NCI-H187 treated with DMSO at 0.1 percent for 48 hours (cell line): ENCODE measurements at places on chromosomes 4 and X.

GRCh38 chr4:12911750-12912358 lies 572.3 kb downstream of the RAB28 start:
- DNase-seq = no peak

- DNase-seq = no peak
Measured at GRCh38 chr4:36111172-36111571, 133.1 kb downstream of the ARAP2 start.

GRCh38 chr4:155548173-155548572 lies 118.5 kb upstream of the GUCY1A1 start:
- DNase-seq = no peak

DNA sequence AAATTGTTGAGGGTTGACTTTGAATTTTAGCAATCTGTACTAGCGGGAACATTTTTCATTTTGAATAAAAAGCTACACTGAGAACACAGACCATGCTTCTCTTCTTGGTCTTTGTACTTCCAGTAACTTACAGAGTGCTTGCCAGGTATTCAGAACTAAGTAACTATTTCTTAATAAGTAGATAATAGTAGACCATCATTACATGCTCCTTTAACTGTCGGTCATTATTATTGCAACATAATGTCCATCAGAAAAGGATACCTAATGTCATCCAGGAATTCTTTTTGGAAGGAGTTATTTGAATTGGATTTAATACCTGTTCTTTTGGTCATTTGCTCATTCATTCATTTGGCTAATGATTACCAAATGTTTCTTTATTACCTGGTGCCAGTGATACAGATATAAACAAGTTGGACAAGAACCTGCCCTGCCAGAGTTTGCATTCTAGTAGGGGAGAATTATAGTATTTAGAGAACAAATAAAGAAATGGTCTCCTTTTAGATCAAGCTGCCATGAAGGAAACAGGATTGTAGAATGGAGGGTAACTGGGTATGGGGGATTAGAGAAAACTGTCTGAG lies 32.7 kb downstream of the CWH43 start:
- no peak for DNase-seq

DNA sequence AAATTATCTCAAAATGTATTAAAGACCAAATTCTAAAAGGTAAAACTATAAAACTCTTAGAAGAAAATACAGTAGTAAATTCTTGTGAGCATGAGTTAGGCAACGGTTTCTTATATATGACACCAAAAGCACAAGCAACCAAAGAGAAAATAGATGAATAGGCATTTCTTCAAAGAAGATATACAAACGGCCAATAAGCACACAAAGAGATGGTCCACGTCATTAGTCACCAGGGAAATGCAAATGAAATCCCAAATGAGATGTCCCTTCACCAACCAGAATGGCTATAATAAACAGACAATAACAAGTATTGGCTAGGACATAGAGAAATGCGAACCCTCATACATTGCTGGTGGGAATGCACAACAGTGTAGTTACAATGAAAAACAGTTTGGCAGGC lies 44.6 kb downstream of the RAB33A start:
- DNase-seq = no peak

DNA sequence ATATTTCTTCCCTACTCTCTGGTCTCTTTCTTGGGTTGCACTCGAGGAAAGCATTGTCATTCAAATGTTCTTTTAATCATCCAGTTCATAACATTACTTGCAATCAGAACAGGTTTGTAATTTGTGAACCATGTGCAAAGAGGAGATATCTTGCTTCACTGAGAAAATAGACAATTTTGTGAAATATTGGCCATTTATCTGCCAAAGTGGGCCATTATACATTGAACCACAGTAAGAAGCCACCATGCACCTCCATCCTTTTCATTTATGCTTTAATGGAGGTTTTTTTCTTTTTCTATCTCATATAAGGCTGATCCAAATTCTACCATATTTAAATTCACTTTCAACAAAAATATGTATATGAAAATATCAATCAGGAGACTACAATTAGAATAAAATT lies 335.3 kb upstream of the AADAT start:
- no peak for DNase-seq

DNA sequence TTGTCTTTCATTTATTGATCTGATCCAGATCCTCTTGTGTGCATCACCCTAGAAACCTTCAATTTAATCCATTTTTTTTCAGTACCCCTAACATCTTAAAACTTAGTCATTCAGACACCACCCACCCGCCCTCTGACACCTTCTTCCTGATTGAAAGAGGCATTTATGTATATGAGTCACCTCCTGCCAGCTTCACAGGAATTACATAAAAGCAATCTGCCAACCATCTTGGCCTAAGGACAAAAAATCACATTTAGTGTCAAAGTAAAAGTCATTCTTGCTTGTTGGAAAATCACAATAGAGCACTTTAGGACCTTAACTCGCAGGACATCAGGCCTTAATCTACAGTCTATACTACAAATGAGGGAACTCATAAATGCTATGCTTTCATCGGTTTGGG lies 52.1 kb downstream of the NDST3 start:
- DNase-seq = no peak
